CD4-positive, alpha-beta T cell treated with Interleukin-2 at 100 ng/mL for 4 hours (primary cell): ENCODE measurements at places on chromosomes 13 and 19.

GRCh38 chr13:106911627-106912026, 343.7 kb upstream of the ARGLU1 start:
- no peak for DNase-seq

DNA sequence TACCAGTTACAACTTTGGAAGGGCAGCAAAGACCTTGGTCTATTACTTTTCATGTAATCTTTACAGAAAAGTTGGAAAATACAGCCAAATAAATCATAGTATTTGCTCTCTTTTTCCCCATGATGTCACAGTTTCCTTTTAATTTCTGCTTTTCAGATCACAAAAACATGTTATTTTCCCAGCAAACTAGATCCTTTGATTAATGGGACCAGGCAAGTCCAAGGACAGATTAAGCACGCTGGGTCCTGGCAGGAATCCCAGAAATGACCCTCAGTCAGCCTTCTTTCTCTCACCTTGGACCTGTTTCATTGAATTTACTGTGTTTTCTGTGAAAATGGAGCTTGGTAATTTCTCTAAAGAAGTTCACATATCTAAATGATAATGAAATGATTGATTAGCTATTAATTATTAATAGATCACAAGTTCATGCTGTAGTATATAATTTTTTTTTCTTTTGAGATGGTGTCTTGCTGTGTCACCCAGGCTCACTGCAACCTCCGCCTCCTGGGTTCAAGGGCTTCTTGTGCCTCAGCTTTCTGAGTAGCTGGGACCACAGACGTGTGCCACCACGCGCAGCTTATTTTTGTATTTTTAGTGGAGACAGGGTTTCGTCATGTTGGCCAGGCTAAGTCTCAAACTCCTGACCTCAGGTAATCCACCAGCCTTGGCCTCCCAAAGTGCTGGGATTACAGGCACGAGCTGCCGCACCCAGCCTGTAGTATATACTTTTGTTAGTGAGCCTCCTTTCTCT, 16.0 kb downstream of the SPATA13 start:
- no peak for DNase-seq

- DNase-seq = no peak
Observed at GRCh38 chr19:32103541-32103940, 241.9 kb upstream of the ZNF507 start.

GRCh38 chr13:112867301-112867711, 101.7 kb upstream of the MCF2L start:
- no peak for DNase-seq

DNA sequence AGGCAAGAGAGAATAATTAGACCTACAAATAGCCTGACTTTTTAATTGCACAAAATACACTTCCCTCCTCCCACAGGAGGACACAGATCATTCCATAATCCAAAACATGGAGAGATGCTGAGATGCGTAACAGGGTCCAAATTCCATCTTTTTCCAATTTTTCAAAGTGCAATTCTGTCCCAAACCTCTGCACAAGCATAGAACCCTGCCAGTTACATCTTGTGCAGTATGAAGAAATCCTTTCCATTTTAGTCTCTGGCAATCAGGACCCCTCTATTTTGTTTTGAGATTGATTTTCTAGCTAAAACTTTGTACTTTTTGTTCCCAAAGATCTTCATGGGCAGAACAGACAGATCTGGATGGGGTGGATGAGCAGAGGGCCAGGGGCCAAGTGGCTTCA, 209.2 kb downstream of the B3GLCT start:
- no peak for DNase-seq
